ENCODE measurements at places on chromosomes 5 and 9.

DNA sequence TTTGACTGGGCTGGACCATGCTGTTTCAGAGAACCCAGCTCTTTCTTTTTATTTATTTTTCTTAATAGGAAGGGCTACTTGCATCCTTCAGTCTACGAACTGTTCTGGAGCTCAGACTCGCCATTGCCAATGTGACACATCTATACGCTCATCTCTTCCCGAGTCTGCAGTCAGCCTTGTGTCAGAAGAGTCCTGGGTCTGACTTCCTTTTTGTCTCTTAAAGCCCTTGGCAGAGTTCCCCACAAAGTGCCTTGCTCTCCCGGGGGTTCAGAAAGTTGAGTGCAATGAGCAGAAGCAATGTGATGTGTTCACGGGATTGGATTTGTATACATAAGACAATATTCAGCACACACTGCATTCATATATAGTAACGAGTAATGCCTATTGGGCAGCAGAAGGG lies 140.4 kb downstream of the ATPSCKMT start:
- DNase-seq, result no peak

DNA sequence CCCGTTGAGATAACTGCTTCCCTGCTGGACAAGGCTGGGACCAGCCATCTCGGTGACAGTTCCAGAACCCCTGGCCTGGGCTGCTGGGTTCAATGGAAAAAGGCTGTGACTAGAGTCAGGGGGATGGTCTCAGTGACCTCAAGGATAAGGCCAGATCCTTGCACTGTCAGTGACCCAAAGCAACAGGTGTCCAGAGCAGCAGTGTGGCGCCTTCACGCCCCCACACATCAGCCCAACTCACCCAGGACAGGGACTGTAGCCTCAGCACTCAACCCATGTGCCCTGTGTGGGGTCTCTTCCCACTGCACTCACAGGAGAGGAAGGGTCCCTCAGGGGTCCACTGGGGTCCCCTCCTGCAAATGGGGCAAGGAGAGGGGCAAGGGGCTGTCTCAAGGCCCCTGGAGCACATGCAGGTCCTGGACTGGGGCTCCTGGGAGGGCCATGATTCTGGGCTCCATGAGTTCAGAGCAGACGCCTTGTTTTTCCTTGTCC lies 698 bp upstream of the LCN2 start:
- DNase-seq, result no peak

- no peak for DNase-seq
These were observed 26.2 kb downstream of the ARL14EPL start for GRCh38 chr5:116058346-116058936.

GRCh38 chr5:141914199-141914743 lies 9.4 kb upstream of the DELE1 start:
- DNase-seq, result no peak

DNA sequence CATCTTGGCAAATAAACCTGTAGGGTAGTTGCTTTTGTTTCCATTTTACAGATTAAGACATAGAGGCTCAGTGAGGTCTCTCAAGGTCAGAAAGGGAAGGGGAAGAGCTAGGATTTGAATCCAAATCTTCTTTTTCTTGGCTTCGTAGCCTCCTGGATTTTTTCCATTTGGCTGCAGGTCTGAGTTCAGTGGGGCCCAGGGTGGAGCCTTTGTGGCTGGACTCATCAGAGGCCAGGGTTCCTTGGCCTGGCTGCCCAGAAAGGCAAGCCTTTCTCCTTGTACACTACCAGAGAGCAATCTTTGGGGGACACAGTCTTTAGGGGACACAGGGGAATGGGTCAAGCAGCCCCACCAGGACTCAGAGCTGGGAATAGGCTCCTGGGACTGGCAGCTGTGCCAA lies 10.5 kb upstream of the TRAF1 start:
- no peak for DNase-seq

DNA sequence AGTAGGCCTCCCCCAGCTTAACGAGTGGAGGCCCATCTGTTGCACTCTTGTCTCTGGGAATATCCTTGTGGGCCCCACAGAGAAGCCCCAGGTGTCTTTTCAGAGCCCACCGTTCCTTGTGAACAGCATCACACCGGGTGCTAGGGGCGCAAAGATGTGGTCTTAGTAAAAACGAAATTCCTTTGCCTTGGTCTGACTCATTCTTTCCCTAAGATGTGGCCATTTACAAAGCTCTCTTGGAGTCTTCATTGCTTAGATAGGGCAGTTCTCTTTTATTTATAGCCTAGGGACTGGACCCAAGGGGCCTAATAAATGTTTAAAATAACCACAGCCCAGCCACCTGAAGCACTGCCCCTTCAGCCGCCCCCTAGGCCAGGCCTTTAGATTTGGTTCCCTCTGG lies 52.8 kb upstream of the RPL26L1 start:
- DNase-seq, result no peak

- no peak for DNase-seq
These were observed 18.2 kb downstream of the HNRNPH1 start for GRCh38 chr5:179605026-179605833.

- DNase-seq, result no peak
These were observed 364.2 kb upstream of the PDE4D start for GRCh38 chr5:60257596-60258271.

GRCh38 chr9:100990605-100991381 lies 37.7 kb upstream of the PLPPR1 start:
- no peak for DNase-seq

DNA sequence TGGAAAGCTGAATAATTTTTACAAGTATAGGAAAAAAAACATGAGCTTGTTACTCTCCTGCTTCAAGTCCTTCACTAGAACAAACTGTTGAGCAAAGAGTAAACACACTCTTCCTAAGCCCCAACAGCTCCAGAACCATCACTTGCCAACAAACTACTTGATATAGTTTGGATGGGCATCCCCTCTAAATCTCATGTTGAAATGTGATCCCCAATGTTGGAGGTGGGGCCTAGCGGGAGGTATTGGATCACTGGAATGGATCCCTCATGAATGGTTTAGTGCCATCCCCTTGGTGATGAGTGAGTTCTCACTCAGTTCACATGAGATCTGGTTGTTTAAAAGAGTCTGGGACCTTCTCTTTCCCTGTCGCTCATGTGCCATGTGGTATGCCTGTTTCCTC lies 82.8 kb downstream of the PLPP1 start:
- DNase-seq, result no peak

GRCh38 chr5:7650755-7651154 lies 200.2 kb downstream of the CFAP90 start:
- DNase-seq, result no peak

DNA sequence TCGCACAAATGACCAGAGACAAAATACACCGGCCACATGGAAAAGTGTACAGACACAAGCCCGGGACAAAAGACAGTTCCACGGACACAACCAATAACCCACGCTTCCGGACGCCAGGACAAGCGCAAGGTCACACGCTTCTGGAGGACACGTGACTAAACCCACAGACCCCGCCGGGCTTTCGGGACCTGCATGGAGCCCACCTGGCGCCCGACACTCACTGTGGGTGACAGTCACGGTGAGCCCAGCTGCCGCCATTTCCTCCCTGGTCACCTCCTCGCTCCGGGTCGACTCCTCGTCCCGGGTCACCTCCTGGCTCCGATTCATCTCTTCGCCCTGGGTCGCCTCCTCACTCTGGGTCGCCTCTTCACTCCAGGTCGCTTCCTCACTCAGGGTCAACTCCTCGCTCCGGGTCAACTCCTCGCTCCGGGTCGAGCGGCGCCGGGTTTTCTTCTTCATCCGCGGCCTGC lies 470 bp downstream of the BAG1 start:
- no peak for DNase-seq

GRCh38 chr5:89300426-89300970 lies 417.5 kb upstream of the MEF2C start:
- DNase-seq, result no peak

DNA sequence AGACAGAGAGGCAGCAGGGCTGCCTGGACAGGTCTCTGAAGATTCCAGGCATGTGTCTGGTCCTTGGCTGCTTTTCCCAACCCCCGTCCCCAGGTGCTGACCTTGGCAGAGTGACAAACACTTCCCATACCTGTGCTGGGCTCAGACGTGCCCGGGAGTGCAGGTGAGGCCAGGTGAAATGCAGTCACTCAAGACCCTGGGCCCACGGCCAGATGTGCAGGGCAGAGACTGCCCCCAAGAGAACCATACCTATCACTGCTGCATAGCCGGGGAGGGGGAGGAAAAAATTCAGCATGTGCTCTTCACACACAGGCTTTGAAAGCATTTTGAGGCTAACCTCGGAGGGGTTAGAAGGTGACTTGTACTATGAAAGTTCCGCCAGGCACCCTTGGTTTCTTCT lies 22.6 kb downstream of the CCNJL start:
- DNase-seq, result no peak

DNA sequence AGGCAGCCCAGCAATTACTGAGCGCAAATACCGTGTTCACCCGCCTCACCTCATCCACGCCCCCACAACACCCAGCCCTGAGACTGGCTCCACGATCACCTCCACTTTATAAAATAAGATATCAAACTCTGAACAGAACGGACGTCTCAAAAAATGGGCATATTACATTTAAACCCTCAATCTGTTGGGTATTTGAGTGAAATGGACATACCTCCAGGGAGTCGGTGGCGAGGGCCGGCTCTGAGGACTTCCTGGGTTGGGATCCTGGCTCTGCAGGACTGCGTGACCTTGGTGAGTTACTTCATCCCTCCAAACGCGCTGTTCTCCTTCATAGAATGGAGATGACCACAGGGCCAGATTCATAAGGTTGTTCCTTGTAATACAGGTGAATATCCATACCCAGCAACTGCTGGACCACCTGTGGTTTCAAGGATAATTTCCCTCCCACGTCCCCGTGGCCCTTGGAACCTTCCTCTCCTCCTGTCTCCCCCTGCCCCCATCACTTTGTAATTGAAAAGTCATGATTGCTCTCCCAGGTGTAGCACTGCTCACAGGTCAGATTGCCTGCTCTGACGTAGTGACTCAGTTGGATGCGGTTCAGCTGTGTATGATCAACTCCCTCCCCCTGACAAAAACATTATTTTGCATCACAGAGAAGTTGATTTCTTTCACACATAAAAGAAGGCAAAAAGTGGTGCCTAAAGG lies 135.6 kb downstream of the KCNIP1 start:
- DNase-seq, result no peak

DNA sequence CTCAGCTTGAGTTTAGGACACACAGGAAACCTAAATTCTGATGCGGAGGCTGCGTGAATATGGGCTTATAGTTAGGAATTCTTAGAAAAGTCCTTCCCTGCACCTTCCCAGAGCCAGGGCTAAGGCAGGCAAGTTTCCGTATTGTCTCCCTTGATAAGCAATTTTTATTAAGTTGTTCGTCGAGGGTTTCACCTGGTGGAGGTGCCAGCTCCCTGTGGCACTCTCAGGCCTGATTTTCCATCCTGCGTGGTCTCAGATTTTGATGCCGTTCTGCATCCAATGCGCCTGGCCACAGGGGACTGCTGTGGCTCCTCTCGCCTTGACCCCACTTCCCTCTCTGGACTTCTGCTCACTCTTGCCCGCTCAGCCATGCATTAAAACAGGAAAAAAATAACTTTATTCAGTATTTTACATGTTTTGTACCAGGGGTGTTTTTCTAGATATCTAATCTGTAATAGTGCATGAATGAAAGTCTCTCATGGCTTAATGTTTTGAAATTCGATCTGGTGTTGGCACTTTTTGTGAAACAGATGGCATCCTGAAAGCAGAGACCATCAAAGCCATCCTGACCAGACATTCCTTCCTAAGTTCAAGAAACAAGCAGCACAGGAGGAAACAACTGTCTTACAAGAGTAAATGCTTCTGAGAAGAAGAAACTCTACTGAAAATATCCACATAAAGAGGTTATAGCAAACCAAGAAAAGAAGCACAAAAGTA lies 50.7 kb downstream of the TRIP13 start:
- DNase-seq, result no peak

- no peak for DNase-seq
These were observed 102.1 kb upstream of the DMRT1 start for GRCh38 chr9:739362-739761.

DNA sequence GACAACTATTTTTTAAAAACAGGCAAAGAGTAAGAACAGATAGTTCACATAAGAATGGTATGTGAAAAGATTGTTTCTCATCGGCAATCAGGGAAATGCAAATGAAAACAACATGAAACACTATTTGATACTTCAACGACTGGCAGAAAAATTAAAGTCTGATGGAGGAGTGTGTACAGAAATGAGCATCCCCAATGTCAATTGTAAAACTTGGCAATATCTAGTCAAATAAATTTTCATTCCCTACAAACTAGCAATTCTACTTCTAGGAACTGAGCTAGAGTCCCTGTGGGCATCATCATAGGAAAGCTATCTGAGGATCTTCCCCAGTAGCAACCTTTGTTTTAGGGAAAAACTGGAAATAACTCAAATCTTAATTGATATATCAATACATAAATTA lies 29.0 kb upstream of the MAP3K1 start:
- DNase-seq, result no peak

GRCh38 chr5:152185547-152186245 lies 219.4 kb downstream of the NMUR2 start:
- no peak for DNase-seq

- DNase-seq, result no peak
These were observed 175.4 kb upstream of the ACTBL2 start for GRCh38 chr5:57658018-57658417.

- no peak for DNase-seq
These were observed 17.7 kb downstream of the TTLL11 start for GRCh38 chr9:122075135-122076030.

- no peak for DNase-seq
These were observed 8.3 kb downstream of the MVB12B start for GRCh38 chr9:126334721-126335621.

DNA sequence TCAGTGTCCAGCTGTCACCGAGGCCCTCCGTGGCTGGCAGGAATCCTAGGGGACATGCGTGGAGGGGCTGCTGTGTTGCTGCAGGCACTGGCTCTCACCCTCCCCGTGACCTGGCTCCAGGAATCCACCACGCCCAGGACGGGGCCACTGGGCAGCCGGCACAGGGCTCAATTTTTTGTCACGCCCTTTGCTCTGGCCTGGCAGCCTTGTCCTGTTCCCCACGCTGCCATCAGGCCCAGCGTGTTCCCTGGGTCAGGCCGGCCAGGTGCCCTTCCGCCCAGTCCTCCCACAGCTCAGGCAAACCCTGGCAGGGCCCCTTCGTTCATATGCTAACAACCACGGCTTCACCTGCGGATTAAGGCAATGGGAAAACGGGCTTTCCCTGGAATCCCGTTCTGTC lies 37.3 kb downstream of the PROP1 start:
- no peak for DNase-seq

GRCh38 chr9:113511047-113511521 lies 47.6 kb downstream of the RGS3 start:
- no peak for DNase-seq

DNA sequence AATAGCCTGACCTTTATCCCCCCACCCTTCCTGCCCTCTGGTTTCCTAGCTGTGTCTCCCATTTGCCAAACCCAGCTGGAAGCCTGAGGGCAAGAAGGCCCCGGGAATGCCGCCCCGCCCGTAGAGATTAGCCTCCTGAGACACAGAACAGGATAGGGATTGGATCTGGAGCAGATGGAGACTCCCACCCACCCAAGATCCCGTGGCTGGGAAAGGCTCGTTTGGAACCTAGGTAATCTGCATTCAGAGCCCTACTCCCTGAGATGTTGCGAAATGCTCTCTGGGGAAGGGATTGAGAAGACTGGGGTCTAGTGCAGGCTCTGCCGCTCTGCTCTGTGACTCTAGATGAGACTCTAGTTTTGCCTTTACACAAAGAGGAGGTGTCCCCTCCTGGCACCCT lies 10.9 kb downstream of the AQP3 start:
- DNase-seq, result no peak

All from epithelial cell of proximal tubule (primary cell).